ENCODE measurements at places on chromosomes 7 and 10.

DNA sequence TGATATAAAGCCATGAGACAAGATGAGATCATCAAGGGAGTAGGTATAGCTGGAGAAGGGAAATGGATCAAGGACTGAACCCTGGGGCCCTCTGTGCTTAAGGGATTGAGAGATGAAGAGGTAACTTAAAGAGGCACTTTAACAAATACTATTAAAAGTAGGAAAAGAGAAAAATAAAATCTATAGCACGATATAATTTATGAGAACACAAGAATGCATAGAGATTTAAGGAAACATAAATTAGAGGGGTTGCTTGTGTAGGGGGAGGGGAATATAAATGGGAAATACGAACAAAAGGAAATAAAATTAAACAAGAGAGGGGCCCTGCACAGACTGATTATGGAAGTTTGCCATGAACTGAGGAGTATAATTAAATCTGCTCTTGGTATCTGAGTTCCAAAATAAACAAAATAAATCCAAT is 15.6 kb upstream of the LRRC17 start:
- DNase-seq, result no peak

DNA sequence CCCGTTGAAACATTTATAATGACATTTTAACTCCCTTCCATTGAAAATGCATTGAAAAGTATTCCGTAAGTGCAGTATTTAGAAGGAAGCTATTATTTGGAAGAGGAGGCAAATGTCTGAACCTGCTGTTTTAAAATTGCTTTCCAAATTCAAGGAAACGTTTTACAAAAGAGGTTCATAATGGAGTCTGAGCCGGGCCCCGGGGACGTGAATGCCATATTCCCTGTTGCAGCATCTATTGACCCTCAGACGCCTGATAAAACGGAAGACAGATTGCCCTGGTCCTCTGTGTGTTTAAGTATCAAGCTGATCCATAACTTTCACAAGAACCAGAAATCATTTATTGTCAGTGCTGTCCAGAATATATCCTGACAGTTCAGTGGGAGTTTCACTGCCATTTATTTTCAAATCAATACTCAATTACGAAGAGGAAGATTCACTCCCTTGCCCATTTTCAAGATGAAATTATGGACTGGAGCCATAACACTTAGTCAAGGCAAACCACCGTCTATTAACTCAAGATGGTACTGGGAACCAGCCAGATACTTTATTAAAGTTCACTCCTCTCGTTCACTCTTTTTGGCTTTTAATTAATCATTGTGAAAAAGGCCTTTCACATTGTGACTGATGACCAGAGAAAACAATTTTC is 435.7 kb upstream of the PFKP start:
- DNase-seq, result no peak

DNA sequence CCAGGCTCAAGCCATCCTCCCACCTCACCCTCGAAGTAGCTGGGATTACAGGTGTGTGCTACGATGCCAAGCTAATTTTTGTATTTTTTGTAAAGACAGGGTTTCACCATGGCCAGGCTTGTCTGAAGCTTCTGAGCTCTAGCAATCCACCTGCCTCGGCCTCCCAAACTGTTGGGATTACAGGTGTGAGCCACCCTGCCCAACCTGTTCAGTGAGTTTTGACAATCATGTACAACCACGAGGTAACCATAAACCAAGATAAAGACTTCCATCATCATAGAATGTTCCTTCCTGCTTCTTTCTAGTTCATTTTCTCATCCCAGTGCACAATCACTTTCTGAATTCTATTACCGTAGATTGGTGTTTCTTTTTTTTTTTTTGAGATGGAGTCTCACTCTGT is 30.5 kb upstream of the MKRN1 start:
- DNase-seq, result no peak

DNA sequence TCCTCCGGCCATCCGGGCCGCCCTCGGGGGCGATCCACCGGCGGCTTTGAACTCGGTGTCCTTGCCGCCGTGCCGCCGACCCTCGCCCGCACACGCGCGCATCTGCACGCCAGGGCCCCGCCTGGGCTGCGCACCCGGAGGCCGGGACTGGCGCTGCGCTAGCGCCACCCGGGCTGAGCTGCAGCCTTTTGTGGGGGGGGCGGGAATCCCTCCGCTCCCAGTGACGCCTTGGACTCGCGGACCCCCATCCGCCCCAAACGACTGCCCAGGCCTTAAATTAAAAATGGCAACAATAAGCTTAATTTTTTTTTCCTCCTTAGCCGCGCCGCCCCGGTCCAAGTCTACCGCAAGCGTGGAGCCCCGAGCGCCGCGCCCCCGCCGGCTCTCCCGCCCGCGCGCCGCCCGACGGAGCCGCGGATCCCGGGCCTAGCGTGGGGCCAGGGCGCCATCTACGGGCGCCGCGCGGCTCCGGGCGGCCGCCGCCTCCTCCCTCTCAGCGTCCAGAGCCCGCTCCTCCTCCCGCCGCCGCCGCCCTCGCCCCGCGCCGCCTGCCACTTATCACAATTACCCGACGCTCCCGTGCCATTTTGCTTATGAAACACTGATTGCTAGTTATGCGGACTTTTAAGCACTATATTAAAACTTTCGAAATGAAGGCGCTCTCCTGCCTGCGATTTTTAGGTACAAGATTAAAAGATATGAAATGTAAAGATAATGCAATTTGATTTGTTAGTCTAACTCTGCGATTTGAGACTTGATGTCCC is 7.5 kb upstream of the EBF3 start:
- peak; percentile 60 for DNase-seq

- no peak for DNase-seq
Measured at GRCh38 chr7:30652132-30652531, 30.1 kb downstream of the CRHR2 start.

GRCh38 chr10:52312942-52313255 is 1.2 kb upstream of the DKK1 start:
- no peak for DNase-seq

DNA sequence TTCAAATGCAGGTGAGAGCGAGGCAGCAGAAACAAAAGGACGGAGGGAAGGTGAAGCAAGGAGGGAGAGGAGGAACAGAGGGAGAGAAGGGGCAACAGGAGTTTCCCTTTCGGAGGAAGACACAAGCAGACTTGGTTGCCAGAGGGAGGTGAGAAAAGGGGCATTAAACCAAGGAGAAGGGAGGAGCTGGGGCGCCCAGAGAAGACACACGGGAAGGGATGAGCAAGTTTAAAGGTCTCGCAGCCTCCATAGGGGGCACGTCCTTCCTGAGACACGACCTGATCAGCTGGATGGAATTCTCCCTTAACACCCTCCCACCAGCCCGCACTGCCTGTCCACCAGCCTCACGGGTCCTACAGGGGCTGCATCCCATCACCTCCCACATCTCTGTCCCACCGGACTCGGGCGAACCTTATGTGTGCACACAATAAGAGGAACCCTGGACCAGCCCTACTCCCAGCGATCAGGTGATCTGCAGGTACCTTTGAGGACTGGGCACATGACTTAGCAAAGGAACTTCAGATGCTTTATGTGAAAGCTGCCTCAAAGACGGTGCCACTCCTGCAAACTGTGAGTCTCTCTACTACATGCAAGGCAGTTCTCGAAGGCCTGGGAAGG is 251.2 kb downstream of the TNS3 start:
- DNase-seq, result no peak

- DNase-seq, result no peak
Measured at GRCh38 chr10:83522456-83522855, 616.9 kb upstream of the GHITM start.

DNA sequence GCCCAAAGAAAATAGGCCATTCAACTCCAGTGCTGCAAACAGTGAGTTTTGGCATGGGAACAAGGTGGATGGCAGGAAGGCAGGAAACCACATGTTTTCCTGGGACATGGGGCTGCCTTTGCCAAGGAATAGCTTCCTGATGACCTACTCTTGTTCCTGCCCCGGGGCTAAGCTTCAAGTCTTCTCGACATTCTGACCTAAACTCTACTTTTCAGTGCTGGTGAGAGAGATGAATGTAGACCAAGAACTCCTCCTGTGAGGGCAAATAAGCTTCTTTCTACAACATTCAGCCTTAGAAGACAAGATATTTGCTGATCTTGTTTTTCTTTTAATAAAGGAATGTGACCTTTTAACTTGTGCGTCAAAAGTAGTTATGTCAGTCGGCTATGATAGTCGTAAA is 199.0 kb downstream of the GPR37 start:
- no peak for DNase-seq

DNA sequence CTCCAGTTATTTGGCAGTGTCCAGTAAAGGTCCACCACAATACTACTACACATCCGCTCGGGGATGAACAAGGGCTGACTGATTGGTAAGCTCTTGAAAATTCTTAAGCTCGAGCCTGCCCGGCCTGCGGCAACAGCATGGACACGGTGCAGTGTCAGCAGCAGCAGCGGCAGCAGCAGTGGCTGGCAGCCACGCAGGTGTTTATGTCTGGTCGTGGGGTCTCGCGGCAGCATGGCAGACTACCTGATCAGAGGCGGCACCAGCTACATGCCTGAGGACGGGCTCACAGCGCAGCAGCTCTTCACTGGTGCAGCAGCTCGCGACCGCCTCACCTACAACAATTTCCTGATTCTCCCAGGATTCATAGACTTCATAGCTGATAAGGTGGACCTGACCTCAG is 19.6 kb upstream of the TRIM24 start:
- DNase-seq, result no peak

DNA sequence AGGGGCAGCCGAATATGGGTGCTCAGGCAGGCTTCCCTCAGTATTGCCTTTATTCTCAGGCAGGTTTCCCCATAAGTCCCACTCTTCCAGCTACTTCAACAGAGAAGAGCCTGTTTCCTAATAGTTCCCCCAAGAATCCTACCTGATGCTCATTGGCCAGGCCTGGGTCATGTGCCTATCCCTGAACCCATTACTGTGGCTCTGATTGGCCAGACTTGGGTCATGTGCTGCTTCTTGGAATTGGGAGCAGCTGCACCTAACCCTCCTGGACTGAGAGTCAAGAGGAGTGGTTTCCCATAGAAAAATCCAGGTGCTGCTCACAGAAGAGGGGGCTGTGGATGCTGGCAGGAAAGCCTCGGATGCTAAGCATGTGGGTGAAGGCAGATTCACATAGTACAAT is 21.7 kb downstream of the OPALIN start:
- no peak for DNase-seq

- DNase-seq, result no peak
Measured at GRCh38 chr10:75456122-75456521, 24.7 kb downstream of the LRMDA start.

DNA sequence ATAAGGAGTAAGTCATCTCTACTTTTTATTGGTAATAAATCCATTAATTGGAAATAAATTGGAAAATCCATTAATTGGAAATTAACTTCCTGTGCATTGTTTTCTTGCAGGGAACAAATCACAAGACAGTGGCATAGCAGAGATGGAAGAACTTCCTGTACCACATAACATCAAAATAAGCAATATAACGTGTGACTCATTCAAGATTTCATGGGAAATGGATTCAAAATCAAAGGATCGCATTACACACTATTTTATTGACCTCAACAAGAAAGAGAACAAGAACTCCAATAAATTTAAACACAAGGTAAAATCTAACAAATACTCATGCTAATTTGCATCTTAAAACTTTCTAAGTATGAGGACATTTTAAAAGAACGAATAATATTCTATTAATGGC is 57.8 kb downstream of the PHYHIPL start:
- peak; percentile 10 for DNase-seq

- DNase-seq, result no peak
Measured at GRCh38 chr7:157850481-157851444, 514.0 kb downstream of the DNAJB6 start.

DNA sequence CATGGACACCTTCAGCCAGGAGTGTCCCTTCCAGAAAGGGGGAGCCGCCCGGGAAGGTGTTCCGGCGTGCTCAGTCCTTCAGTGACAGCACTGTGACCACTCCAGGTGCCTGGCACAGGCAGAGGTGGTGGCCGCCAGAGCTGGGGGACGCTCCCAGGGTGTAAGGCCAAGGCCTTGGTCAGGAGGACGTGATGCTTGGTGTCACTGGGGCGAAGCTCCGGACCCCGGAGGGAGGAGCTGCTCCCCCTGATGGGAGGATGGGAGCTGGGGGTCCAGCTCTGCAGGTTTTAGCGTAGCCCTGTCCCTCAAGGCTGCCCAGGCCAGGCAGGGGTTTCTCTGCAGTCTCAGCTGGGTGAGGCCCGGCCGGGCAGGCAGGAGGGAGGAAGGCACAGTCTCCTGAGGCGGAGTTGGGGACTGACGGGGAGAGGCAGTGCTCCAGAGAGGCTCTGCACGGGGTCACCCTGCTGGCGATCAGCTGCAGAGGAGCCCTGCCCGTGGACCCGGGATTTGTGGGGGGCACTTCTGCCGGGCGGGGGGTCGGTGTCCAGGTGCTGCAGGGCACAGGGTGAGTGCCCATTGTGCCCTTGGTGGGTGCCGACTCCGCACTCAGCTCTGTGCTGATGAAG is 56.5 kb upstream of the DNAJB6 start:
- DNase-seq, result no peak

Measured in fibroblast of skin of right biceps (primary cell).